Smooth muscle cell of trachea (primary cell): ENCODE measurements at places on chromosomes 7 and 10. TPM values are rescaled to one million over a fixed set of nuclear protein-coding genes. Genes with fewer than 3 reads are reported as not detected.

The UTF1 gene
- not detected in 2 replicates for total RNA-seq

The LRRC17 gene
- total RNA-seq, result 82.2 and 143 TPM in 2 replicates

The MRPL32 gene
- total RNA-seq, result 34.4 and 54.4 TPM in 2 replicates

The PLPP4 gene
- 0.99 and 1.2 TPM in 2 replicates for total RNA-seq

The SH2D4B gene
- total RNA-seq, result not detected in 2 replicates

The VIPR2 gene
- under 0.01 TPM in 1 of 2 replicates, not detected in the other for total RNA-seq

The SNX10 gene
- 0.15 and 0.17 TPM in 2 replicates for total RNA-seq

The TRIM50 gene
- not detected in 2 replicates for total RNA-seq

The PKD1L1 gene
- 0.17 TPM in 1 of 2 replicates, not detected in the other for total RNA-seq

The KCNK18 gene
- total RNA-seq, result not detected in 2 replicates

The FAM200A gene
- total RNA-seq, result 10.8 and 11.3 TPM in 2 replicates

The EPO gene
- not detected in 2 replicates for total RNA-seq

The AMZ1 gene
- total RNA-seq, result 0.15 and 1.3 TPM in 2 replicates

The COBL gene
- total RNA-seq, result under 0.01 TPM in 1 of 2 replicates, not detected in the other

The TRIM74 gene
- total RNA-seq, result not detected in 2 replicates

The PPP1R17 gene
- not detected in 2 replicates for total RNA-seq

The UPF2 gene
- total RNA-seq, result 18.0 and 24.6 TPM in 2 replicates

The CFAP46 gene
- total RNA-seq, result 0.50 and 1.5 TPM in 2 replicates

The CNPY1 gene
- not detected in 2 replicates for total RNA-seq

The HOXA2 gene
- 1.3 and 2.6 TPM in 2 replicates for total RNA-seq

The MMP21 gene
- 0.17 TPM in 1 of 2 replicates, not detected in the other for total RNA-seq

The KCNMA1 gene
- total RNA-seq, result 44.8 and 61.7 TPM in 2 replicates

The DKK1 gene
- 26.8 and 71.0 TPM in 2 replicates for total RNA-seq

The CUBN gene
- 3.3 and 3.6 TPM in 2 replicates for total RNA-seq

The OR6B1 gene
- total RNA-seq, result not detected in 2 replicates

The LIPF gene
- total RNA-seq, result 0.29 TPM in 1 of 2 replicates, not detected in the other

The BEND7 gene
- 1.0 and 2.3 TPM in 2 replicates for total RNA-seq

The AGAP5 gene
- total RNA-seq, result 3.6 and 4.1 TPM in 2 replicates

The MACC1 gene
- total RNA-seq, result 0.15 and 0.17 TPM in 2 replicates

The SVOPL gene
- not detected in 2 replicates for total RNA-seq

The HGF gene
- total RNA-seq, result 80.7 and 218 TPM in 2 replicates

The TMEM225B gene
- 0.29 and 0.50 TPM in 2 replicates for total RNA-seq

The OR2A1 gene
- under 0.01 and 0.15 TPM in 2 replicates for total RNA-seq

The WIPF3 gene
- under 0.01 and 0.15 TPM in 2 replicates for total RNA-seq

The ACTL6B gene
- not detected in 2 replicates for total RNA-seq

The POLR3A gene
- total RNA-seq, result 17.9 and 19.5 TPM in 2 replicates

The PHYHIPL gene
- under 0.01 TPM in 1 of 2 replicates, not detected in the other for total RNA-seq

The ABCB4 gene
- 4.6 and 4.8 TPM in 2 replicates for total RNA-seq

The PHKG1 gene
- total RNA-seq, result 0.99 and 1.6 TPM in 2 replicates

The SFTPA1 gene
- not detected in 2 replicates for total RNA-seq

The SRRM3 gene
- 0.58 and 2.8 TPM in 2 replicates for total RNA-seq

The STEAP4 gene
- 1.2 and 1.7 TPM in 2 replicates for total RNA-seq

The HYAL4 gene
- 0.17 and 0.44 TPM in 2 replicates for total RNA-seq

The NFE2L3 gene
- total RNA-seq, result 1.2 and 5.1 TPM in 2 replicates

The INPP5F gene
- 17.9 and 19.9 TPM in 2 replicates for total RNA-seq

The CNTNAP2 gene
- 0.15 TPM in 1 of 2 replicates, not detected in the other for total RNA-seq

The KEL gene
- total RNA-seq, result 0.17 TPM in 1 of 2 replicates, not detected in the other

The MOGAT3 gene
- total RNA-seq, result not detected in 2 replicates

The SPAM1 gene
- not detected in 2 replicates for total RNA-seq

The APBB1IP gene
- 5.4 and 6.3 TPM in 2 replicates for total RNA-seq

The H2BK1 gene
- total RNA-seq, result not detected in 2 replicates

The FAM25G gene
- not detected in 2 replicates for total RNA-seq

The MSMB gene
- not detected in 2 replicates for total RNA-seq

The SAP25 gene
- not detected in 2 replicates for total RNA-seq

The MEIG1 gene
- total RNA-seq, result 0.50 TPM in 1 of 2 replicates, not detected in the other

The BLNK gene
- total RNA-seq, result 0.17 TPM in 1 of 2 replicates, not detected in the other

The PPP1R9A gene
- total RNA-seq, result 0.44 and 1.7 TPM in 2 replicates
